ENCODE measurements at places on chromosomes 13 and 19.

- DNase-seq, result no peak
These were observed 61.9 kb downstream of the THSD1 start for GRCh38 chr13:52344108-52344507.

DNA sequence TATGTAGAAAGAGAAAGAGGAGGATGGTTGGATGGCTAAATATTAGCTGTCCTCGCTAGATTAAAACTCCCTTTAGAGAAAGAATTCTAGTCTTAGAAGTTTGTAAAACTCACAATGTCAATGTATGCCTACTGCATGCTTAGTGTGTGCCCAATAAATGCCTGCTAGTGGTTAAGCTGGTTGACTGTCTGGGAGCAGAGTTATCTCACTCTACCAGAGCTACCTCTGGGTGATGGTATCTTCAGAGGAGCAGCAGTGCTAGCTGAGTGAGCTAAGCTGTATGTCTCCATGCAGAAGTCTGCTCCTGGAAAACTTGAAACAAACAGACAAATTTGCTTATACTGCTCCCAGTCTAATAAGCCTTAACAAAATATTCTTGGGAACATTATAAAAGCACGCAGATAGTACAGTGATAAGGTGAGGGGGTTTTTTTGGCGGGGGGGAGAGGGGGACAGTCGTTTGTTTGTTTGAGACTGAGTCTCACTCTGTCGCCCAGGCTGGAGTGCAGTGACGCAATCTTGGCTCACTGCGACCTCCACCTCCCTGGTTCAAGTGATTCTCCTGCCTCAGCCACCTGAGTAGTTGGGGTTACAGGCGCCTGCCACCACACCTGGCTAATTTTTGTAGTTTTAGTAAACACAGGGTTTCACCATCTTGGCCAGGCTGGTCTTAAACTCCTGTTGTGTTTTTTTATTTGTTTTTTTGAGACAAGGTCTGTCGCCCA is 202.8 kb upstream of the TSC22D1 start:
- DNase-seq, result no peak

GRCh38 chr19:35133826-35134225 is 1.0 kb downstream of the LGI4 start:
- DNase-seq, result no peak

DNA sequence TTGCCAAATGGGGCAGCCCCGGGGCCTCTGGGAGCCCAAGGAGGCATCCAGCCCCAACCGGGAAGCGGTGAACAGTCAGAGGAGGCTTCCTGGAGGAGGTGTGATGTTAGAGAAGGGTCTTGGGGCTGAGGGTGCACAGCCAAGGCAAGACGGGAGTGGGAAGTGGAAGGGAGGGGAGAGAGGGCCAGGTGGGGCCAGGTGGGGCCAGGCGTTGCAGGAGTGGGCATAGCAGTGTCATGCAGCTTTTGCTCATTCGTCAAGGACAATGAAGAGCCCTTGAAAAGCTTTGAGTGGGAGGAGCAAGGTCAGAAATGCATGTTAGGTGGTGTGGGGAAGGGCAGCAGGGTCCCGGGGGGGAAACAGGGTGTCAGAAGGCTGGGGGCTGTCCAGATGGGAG is 1.8 kb downstream of the FBN3 start:
- DNase-seq, result no peak

- no peak for DNase-seq
These were observed 80.1 kb downstream of the IPO5 start for GRCh38 chr13:98033277-98034247.

DNA sequence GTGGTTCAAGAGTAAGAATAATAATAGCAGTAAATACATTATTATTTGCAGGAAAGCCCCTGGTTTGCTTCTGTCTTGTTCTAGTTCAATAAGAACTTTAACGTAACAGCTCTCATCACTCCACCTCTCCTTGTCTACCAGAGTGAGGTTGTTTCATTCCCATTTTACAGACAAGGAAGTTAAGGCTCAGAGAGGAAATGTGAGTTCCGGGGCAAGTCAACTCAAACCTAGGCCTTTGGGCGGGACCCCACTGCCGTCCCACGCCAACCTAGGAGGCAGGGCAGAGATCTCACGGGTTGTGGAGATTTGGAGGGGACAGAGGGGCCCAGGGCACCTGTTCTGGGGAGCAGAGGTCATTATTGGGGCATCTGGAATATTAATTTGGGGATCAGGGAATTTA is 1.5 kb downstream of the MAP4K1 start:
- peak; percentile 7 for DNase-seq

- no peak for DNase-seq
These were observed 16.9 kb downstream of the ERCC5 start for GRCh38 chr13:102862624-102863210.

DNA sequence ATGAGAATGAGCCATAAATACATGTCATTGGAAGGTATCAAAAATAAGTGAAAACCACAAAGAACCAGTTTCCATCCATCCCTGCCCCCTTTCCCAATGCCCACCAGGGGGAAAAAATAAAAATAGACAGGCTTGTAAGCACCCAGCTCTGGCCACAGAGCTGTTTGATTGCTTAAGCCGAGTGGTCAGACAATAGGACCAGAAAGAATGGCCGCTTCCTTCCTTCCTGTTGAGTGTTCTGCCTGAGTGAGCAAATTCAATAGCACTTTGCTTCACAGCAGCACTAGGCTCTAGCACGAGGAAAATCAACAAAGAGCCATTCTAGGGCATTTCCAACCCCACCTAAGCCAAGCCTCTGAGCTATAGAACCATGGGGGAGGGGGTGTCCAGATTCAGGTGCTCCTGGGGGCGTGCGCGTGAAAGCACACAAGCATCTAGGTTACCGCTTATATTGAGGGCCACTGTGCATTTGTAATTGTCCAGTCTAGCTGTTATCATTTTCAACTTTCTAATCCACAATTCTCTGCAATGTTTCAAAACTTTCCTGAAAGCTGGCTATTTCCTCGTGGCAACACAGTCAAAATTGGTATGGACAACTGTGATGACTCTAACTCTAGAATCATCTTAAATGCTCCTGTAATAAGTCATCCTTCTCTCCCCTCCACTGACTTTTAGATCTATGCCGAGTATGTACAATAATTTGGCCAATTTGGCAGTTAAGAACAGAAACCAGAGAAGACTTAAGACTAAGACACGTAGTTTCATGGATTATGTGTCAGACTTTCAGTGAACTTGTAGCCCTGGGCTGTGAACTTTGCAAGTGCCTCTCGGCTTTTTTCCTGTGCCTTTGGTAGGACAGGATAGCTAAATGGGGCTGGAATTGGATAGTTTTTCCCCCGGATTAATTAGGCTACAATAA is 64.3 kb downstream of the SPRY2 start:
- no peak for DNase-seq

- no peak for DNase-seq
These were observed 4.2 kb downstream of the TUBGCP3 start for GRCh38 chr13:112583592-112584277.

- DNase-seq, result peak; percentile 70
These were observed 19.2 kb upstream of the ZC3H13 start for GRCh38 chr13:46071590-46072249.

GRCh38 chr13:71770710-71771109 is 96.3 kb downstream of the DACH1 start:
- no peak for DNase-seq

- no peak for DNase-seq
These were observed 46.0 kb downstream of the MICU2 start for GRCh38 chr13:21557995-21558394.

- no peak for DNase-seq
These were observed 1193.8 kb downstream of the SLITRK1 start for GRCh38 chr13:82688400-82688994.

- DNase-seq, result peak; percentile 56
These were observed 65.8 kb downstream of the KATNAL1 start for GRCh38 chr13:30241532-30241931.

- no peak for DNase-seq
These were observed 13.6 kb upstream of the ZNF765 start for GRCh38 chr19:53381376-53381775.

GRCh38 chr19:44576843-44577565 is 36.4 kb upstream of the IGSF23 start:
- DNase-seq, result no peak

DNA sequence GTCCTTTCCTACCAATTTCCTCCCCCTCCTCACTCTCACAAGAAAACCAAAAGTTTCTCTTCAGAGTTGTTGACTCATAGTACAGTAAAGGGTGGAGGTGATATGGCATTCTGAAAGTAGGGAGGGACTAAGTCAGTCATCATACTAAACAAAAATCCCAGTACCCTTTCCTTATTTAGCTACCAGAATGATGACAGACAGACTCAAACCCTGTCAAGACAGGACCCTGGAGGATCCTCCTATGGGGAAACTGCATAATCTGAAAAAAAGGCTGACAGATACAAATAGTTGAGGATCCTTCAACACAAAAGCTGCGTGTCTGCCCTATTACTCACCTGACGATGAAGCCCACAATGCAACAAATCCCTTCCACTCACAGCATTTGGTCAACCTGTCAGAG is 55.5 kb downstream of the CYSLTR2 start:
- DNase-seq, result no peak

DNA sequence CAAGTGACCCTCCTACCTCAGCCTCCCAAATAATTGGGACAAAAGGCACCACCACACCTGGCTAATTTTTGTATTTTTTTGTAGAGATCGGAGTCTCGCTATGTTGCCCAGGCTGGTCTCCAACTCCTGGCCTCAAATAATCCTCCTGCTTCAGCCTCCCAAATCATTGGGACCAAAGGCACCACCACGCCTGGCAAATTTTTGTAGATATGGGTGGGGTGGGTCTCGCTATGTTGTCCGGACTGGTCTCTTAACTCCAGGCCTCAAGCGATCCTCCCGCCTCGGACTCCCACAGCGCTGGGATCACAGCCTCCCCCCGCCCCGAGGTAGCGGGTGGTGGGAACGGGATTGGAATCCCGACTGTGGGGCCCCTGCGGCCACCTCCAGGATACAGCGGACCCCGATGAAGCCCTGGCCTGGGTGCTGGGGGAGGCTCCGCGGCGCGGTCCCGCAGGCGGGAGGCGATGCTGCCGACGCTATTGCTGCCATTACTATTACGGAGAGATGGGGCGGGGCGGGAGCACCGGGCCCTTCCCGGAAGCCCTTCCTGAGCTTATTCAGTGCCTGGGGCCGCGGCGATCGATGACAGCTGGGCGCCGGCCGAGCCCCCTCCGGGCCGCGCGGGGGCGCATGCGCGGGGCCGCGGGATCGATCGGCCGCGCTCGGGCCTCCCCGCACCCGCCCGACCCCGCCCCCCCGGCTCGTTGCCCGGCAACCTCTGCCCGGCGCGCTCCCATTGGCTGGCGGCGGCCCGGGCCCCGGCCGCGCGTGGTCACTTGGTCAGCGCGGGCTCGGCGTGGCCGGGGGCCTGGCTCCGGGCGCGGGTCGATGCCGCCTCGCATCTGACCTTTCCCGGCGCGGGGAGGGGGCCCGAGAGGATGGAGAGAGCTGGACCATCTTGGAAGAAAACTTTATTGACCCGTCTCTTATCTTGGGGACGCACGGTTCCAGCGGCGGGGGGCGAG is 27.9 kb upstream of the ONECUT3 start:
- no peak for DNase-seq

DNA sequence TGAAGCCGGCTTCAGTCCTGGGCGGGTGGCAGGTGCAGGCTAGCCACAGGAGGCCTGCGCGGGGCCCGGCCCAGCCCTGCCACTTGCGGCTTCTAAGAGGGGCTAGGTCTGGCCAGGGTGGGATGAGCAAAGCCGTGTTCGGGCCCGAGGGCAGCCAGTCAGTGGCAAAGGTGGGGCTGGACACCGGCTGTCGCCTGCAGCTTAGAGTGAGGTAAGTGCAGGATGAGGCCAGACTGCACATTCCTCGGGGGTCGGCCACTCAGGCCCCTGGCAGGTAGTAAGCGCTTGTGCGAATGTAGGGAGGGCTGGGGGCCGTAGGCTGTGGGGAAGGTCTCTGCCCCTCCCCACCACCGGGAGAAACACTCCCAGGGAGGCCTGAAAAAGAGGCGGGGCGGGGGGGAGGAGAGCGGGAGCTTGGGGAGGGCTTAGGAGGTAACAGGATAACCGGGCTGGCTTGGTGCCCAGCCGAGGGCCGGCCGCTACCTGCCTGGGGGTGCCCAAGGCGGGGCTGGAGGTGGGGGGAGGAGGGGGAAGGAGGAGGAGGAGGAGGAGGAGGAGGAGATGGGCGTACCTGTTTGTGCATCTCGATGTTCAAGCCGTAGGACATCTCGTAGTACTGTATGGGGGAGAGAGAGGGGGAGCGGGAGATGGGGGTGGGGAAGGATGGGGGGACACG is 6.4 kb downstream of the TLE5 start:
- no peak for DNase-seq

DNA sequence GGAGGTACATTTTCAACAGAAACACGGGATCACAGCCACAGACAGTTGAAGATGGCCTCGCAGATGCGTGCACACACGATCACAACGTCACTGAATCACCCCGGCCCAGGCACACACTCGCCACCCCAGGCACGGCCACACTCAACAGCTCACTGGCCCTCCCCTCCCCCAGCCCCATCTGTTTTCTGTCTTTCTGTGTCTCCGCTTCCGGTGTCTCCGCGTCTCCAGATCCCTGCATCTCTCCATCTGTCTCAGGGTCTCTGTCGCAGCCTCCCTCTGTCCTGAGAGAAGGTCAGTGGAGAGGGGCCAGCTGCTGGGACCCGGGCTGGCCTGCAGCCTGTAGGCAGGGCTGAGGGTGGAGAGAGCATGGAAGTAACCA is 3.8 kb upstream of the ATP1A3 start:
- DNase-seq, result no peak

- DNase-seq, result peak; percentile 0
These were observed 233.8 kb upstream of the EDNRB start for GRCh38 chr13:78152415-78152814.

DNA sequence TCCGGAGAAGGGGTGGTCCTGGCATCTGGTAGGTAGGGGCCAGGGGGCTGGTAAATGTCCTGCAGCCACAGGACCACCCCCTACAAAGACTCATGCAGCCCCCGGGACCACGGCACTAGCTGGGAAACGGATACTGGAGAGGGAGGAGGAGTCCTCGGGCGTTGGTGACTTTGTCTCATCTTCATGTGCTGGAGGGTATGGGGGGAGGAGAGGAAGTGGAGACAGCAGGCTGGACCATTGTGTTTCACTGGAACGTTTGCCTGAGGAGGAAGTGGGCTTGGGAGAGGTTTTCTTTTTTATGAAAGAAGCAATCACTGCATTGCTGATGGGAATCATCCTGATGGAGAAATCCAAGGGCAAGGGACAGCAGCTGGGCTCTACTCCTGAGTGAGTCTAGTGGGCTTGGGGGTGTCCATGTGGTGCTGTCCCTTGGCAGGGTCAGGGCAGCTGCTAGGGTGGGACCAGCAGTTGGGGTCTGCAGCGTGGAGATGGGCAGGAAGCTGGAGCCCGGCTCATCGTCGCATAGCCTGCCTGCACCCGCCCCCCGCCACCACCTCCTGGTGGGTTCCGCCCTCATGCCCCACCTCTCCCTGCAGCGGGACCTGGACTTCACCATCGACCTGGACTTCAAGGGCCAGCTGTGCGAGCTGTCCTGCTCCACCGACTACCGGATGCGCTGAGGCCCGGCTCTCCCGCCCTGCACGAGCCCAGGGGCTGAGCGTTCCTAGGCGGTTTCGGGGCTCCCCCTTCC is 1.7 kb upstream of the ADM5 start:
- no peak for DNase-seq

DNA sequence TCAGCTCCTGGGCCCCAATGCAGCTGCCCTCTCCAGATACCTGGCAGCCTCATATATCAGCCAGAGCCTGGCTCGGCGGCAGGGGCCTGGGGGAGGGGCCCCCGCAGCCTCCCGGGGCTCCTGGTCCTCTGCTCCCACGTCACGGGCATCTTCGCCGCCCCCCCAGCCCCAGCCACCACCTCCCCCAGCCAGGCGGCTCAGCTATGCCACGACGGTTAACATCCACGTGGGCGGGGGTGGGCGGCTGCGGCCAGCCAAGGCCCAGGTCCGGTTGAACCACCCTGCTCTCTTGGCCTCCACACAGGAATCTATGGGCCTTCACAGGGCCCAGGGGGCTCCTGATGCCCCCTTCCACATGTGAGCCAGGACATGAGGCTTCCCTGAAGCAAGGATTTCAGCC is 10.8 kb downstream of the RPS16 start:
- no peak for DNase-seq
